CD4-positive, alpha-beta T cell treated with Interferon gamma for 1 hour (primary cell): ENCODE measurements at places on chromosomes 2 and 18.

GRCh38 chr2:200109421-200109820, 154.0 kb downstream of the MAIP1 start:
- no peak for DNase-seq

GRCh38 chr2:161369311-161369710, 46.8 kb upstream of the TBR1 start:
- DNase-seq, result no peak

DNA sequence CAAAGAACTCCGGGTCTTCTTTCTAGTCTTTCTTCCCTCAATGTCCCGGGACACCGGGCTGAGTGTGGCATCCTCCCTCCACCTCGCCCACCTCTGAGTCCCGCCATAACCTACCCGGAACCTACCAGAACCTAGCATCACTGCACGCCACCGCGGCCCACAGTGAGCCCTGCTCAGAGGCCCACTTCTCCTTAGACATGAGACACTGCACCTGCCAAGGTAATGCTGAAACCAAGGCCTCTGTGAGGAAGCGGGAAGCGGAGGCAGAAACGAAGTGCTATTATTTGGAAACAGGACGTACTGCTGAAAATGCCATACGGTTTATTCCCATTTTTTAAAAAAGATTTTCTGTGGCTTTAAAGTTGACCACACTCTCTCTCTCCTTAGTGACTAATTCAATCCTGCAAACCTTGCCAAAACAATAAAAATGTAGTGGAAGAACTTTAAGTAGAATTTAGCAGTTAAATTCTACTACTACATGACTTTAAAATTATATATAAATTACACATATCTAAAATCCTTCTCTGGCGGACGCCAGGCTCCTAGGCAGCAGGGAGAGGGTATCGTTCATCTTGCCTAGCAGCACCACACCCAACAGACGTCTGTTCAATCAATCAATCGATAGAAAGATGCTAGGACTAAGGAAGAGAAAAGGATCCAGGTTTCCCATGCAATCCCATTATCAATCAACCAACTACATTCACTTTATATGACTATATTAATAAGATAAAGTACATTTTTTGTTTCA, 82.0 kb downstream of the ZNF516 start:
- no peak for DNase-seq

DNA sequence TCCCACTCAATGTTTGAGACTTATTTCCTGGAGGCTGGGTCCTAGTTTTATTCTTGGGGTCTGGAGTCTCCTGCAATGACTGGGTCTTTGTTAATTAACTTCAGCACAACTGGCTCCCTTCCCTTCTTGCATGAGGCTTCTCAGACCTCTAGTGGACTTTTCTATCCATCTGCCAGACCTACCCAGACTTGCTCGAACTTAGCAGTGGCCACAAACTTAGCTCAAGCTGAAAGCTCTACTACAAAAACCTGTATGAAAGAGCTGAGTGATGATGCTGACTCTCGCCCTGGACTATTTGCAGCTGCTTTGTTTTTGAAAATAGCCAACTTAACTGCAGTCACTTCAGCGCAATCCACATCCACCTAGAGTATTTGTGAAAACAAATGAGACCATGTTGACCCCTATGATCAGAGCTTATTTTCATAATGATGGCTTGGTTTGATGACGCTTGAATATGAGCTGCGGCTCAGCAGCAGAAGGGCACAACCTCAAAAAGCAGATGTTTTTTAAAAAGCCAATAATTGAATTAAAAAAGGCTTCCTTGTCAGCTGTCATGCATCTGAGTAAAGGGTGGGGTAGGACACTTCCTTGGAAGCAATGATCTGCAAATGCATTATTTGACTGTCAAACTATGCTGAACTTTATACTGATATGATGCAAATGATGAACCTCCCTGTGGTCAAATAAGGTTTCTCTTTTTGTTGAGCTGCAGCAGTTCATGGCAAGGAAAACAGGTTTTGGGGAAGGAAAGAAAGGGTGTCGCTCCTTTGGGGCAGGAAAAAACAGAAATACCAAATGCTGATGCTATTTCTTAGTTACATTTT, 10.6 kb upstream of the ANXA4 start:
- no peak for DNase-seq

DNA sequence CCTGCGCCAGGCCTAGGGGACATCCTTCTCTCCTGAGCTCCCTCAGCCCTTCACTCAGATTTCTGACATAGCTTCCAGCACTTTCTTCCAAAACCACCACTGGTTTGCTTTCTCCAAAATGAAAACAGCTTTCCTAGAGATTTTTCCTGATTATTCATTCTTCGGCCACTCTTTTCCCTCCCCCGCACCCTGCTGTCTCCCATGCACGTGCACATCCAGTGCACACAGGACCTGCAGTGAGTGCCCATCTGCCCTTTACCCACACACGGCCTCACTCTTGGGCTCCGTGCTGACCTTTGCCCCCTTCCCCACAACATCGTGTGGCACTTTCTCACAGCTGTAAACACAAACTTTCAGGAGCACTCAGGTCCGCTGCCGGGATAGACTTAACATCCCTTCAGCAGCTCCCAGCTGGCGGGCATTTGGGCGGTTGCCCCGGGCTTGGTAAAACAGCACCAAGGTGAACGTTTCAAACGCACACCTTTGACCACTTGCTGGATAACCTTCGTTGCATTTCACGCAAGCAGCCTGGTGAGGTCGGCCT, 25.8 kb downstream of the KIF1A start:
- DNase-seq, result no peak

DNA sequence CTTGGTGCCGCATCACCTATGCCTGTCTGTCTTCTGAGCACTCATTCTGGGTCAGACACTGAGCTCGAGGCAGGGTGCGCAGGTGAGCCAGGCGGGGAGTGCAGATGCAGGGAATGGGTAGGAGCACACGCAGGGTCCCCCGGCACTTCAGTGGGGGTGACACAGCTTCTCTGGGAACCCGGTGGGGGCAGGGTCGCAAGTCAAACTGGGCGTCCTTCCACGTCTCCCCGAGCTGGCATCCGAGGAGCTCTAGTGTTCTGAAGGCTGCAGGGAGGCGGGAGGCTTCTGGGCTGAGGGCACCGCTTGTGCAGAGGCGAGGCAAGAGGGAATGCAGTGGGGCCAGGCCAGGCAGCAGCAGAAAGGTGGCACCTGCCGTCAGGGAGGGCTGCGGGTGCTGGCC, 86.0 kb downstream of the DGKD start:
- no peak for DNase-seq

GRCh38 chr2:15521641-15522181, 39.4 kb downstream of the NBAS start:
- DNase-seq, result no peak

GRCh38 chr2:23404426-23404825, 19.4 kb downstream of the KLHL29 start:
- no peak for DNase-seq

DNA sequence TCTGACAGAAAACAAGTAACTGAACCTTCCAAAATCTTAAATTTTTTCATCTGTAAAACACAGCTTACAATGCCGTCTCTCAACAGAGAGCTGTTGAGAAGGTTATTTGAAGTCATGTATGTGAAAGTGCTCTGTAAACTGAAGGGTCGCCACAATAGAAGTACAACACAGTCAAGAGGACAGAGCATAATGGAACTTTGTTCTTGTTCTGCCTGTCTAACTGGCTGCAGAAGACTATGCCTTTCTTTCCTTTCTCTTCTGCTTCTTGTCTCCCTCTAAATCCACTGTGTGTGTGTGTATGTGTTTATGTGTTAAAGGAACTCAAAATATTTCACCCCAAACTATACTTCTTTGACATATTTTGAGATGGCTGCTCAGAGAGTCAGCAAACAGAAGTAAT, 365.8 kb upstream of the RND3 start:
- no peak for DNase-seq

DNA sequence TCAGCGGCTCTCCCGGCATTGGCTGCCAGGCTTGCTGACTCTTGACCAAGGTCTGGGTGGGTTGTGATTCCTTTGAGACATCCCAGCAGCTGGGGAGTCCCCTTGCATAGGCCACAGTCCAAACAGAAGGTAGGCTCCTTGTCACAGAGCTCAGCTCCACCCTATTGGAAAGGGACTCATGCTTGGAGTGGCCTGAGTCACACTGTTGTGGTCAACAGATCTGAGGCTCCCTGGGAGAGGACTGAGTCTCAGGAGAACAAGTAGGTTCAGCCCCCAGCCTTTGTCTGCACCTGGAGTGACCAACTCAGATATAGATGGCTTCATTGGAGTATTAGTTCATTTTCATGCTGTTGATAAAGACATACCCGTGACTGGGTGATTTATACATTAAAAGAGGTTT, 32.1 kb upstream of the SH3BP4 start:
- no peak for DNase-seq

DNA sequence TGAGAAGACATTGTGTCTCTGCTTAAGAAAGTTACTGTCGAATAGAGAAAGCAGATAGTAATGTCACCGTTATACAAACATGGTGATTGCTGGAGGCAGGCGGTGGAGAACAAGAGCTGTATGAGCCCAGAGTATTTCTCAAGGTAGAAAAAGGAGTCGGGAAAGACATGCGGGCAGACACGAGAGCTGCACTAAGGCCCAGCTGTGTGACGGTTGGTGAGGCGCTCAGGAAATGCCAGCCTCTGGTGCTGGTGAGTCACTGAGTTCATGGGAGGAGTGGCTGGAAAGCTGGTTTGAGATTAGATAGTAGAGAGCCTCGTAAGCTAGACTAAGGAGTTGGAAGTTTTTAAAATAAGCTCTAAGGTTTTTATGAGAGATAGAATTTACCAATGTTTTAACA, 390.9 kb upstream of the TRIB2 start:
- no peak for DNase-seq

- no peak for DNase-seq
Measured at GRCh38 chr2:1132328-1132969, 181.8 kb downstream of the SNTG2 start.

DNA sequence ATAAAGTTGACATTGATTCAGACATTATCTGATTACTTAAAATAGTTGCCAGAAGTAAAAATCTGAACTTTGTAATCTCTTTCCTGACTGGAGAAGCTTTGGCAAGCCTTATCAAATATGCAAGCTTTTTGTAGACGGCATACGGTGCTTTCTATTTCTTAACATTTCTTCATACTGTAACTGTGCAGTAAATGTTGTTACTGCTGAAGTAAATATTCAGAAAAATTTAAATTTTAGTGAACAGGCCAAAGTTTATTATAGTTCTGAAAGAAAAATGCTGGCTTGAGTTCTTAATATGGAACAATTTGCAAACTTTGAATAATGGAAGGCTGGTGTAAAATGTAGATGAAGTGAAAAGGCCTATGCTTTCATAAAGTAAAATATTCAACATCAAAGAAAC, 1.8 kb downstream of the TTN start:
- DNase-seq, result no peak

DNA sequence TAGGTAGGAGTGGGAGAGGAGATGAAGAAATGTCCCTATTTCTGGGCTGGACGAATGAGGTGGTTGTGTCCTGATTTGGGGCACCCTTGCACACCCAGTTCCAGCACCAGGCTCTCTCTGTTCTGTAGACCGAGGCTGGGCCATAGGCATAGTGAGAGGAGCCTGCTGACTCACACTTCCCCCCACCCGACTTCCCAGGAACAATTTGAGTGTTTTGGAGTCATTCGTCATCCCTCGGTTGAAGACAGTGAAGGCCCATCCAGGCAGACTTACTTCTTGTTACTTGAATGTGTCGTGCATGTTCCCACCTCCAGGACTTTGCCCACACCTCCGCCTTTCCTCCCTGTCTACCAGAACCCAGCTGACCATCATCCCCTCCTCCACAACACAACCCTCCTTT, 179.1 kb downstream of the HAUS1 start:
- no peak for DNase-seq

GRCh38 chr2:75290600-75291150, 91.4 kb upstream of the TACR1 start:
- DNase-seq, result no peak

GRCh38 chr2:230748087-230748486, 35.4 kb downstream of the CAB39 start:
- no peak for DNase-seq

DNA sequence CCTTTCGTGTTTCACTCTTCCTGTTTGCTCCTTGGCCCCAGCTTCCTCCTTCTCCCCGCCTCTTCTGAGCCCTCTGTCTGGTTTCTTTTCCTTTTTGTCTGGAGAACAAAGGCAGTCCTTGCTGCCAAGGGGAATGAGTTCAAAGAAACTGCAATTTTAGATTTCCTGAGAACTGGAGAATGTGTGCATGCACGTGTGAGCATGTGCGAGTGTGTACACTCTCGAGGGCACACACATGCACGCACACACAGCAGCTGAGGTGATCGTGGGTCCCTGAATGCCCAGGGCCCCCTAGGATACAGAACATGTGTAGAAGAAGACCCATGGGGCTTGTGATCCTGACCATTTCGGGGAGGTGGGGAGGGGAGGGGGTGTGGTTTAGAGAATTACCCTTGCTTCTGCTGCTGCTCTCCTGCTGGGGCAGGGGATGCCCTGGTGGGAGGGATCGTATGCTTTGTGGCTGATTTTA, 151.8 kb downstream of the DYSF start:
- no peak for DNase-seq

- no peak for DNase-seq
Measured at GRCh38 chr2:45782986-45783385, 131.5 kb downstream of the PRKCE start.

DNA sequence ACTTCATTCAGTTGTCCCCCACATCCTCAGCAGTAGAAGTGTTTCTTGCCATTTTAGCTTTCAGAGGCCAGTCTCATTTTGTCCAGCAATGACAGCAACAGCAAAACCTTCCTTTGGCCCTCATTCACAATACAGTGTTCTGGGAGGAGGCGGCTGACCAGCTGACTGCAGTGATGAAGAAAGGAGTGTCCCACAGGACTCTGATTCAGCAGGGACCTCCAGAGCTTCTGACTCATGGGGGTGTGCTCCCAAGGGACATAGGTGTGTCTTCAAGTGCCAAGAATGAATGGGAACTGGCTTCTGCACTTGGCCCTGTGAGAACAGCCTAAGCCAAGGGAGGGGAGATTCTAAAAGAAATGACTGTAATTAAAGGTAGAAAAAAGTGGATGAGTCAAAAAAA, 147.0 kb upstream of the PELI1 start:
- DNase-seq, result no peak

- no peak for DNase-seq
Measured at GRCh38 chr2:233261819-233262555, 10.5 kb downstream of the ATG16L1 start.

- DNase-seq, result no peak
Measured at GRCh38 chr18:77320971-77321559, 71.4 kb downstream of the GALR1 start.

GRCh38 chr2:176976736-176977685, 235.6 kb upstream of the HNRNPA3 start:
- no peak for DNase-seq

GRCh38 chr2:23513872-23514793, 129.2 kb downstream of the KLHL29 start:
- no peak for DNase-seq

DNA sequence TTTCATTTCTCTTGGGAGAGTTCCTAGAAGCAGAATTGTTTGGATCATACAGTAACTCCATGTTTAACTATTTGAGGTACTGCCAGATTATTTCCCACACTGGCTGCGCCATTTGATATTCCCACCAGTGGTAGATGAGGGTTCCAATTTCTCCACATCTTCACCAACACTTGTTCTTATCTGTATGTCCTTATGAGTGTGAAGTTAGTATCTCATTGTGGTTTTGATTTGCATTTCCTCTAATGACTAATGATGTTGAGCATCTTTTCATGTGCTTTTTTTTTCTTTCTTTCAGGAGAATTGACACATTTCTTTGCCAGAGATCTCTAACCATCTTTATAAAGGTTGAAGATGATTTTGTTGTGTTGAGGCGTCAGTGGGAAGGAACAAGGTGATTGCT, 4.1 kb upstream of the MGAT5 start:
- DNase-seq, result no peak

GRCh38 chr18:58966704-58967103, 102.0 kb downstream of the ZNF532 start:
- no peak for DNase-seq
